ENCODE measurements at places on chromosomes 7 and 10.
A peak's percentile ranks its signal among the peaks of the same experiment; 100 is the strongest.

DNA sequence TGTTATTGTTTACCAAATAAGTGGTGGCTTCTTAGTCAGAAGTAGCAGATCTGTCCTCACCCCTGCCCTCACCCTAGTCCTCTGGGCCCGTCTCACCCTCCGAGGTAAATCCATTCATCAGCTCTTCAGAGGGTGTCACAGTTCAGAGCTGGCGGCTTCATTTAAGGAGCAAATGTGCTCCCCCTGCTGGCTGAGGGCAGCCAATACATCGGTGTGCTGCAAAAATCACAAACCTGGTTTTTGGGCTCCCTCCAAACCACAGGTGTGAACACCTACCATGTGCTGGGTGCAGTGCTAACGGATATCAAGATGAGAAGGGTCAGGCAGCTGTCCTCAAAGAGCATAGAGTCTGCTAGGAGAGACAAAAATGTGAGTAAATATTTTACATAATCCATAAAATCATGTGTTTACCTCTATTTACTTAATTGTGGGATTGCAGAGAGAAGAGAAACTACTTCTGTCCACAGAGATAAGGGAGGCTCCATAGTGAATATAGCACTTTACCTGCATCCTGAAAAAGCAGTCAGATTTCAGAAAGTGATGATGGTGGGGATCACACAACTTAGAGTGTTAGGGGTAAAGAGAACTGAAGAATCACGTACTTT lies 15.5 kb upstream of the CRTAC1 start:
- peak; percentile 14 for DNase-seq

DNA sequence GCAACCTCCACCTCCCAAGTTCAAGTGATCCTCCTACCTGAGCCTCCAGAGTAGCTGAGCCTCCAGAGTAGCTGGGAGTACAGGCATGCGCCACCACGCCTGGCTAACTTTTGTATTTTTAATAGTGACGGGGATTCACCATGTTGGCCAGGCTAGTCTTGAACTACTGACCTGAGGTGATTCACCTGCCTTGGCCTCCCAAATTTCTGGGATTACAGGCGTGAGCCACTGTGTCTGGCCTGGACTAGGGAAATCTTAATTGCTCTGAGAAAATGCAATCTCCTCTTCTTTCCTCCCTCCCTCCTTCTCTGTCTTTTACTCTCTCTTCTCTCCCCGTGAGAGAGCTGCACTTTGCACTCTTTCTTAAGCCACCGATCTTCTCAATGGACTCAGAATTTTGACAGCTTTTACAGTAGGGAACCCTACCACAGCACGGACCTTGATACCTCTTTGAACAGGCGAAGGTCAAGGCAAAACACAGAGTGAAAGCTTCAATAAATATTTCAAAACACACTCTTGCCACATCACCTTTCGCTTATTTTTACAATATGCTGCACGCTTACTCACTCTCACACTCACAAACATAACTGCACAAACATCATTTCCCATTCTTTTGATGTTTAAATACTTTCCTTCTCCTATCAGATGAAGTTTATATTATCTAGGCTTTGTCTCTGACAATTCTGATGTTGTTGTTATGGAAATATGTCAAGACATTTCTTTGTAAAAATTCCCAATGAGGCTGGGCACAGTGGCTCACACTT lies 173.4 kb upstream of the NRP1 start:
- no peak for DNase-seq

- DNase-seq = no peak
These were observed 169.4 kb downstream of the FGFR2 start for GRCh38 chr10:121428867-121429266.

DNA sequence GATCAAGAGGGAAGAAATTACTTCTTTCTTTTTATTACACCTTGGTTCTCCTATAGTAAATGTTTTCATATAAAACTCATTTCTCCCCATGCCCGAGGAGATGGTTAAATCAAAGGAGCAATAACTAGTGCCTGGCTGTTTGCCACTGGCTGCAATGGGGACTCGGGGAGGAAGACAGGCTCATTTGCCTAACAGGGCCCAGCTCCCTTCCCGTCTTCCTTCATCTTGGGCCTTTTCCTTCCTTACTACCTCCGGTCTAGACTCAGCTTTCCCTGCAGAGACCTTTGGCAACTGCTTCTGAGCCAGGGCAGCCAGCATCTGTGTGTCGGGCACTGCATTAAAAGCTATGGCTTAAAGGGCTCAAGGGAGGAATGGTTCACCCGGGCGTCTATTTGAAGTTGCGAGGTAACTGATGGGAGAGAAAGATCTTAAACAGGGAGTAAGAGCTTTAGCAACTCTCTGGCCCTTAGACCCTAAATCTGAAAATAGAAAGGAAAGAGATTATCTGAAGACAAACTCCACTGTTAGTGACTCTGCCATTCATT lies 63.5 kb downstream of the CALD1 start:
- no peak for DNase-seq

GRCh38 chr7:91239171-91239604 lies 25.0 kb upstream of the FZD1 start:
- DNase-seq = no peak

GRCh38 chr7:151819866-151820265 lies 57.0 kb downstream of the PRKAG2 start:
- DNase-seq = no peak

Measured in stimulated activated CD8-positive, alpha-beta memory T cell treated with anti-CD3 and anti-CD28 coated beads, Interleukin-7, amount 100 ng/mL, for 1 hour (primary cell).